ENCODE measurements at places on chromosomes 2 and 18.

GRCh38 chr2:174112073-174112472, 136.3 kb downstream of the OLA1 start:
- no peak for DNase-seq

GRCh38 chr2:161981679-161982250, 92.2 kb downstream of the DPP4 start:
- peak; percentile 87 for DNase-seq

DNA sequence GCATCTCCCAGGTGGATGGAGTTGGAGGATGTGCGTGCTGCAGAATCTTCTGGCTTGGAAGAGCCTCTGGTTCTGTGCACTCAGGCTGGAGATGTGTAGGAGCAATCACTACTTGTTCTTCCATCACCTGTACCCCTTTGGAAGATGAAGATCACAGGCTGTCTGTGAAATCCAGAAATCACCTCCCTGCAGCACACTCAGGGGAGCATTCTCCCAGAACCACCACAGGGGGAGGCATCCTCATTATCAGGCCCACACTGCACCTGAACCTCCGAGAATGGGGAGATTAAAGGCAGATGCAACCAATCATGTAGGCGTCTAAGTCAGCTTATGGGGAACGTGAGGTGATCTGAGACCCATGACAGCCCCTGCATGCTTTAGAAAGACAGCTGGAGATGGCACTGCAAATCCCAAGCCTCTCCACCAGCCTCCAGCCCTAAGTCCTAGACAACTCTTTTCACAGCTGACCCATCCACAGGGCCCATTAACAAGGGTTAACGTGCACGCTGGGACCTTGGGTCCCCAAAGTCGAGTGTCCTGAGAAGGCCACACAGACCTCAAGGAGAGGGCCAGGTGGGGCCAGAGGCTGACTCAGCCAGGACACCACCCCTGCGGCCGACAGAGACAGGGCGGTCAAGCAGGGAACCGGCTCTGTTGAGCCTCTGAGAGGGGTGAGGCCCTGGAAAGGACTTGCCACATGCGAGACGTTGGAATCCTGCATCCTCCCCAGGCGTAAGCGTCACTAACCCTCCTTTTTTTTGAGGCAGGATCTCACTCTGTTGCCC, 314.9 kb downstream of the EIPR1 start:
- DNase-seq = no peak

- DNase-seq = no peak
These were observed 90.7 kb upstream of the CTDP1 start for GRCh38 chr18:79588636-79589481.

DNA sequence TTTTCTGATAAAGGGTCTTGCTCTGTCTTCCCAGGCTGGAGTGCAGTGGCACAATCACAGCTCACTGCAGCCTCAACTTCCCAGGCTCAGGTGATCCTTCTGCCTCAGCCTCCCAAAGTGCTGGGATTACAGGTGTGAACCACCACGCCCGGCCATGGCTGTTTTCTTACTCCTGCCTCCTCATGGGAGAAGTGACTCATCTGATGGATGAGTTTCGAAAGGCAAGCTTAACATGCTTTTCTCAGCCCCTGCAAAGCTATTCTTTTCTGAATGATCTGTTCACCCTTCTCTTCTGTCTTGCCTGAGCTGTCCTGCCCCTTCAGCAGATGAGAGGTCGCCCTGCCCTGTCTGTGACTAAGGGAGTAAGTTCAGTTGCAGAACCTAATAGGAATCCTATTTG, 929 bp upstream of the CREG2 start:
- DNase-seq = no peak

- DNase-seq = no peak
These were observed 419 bp upstream of the GPR55 start for GRCh38 chr2:230925443-230925878.

DNA sequence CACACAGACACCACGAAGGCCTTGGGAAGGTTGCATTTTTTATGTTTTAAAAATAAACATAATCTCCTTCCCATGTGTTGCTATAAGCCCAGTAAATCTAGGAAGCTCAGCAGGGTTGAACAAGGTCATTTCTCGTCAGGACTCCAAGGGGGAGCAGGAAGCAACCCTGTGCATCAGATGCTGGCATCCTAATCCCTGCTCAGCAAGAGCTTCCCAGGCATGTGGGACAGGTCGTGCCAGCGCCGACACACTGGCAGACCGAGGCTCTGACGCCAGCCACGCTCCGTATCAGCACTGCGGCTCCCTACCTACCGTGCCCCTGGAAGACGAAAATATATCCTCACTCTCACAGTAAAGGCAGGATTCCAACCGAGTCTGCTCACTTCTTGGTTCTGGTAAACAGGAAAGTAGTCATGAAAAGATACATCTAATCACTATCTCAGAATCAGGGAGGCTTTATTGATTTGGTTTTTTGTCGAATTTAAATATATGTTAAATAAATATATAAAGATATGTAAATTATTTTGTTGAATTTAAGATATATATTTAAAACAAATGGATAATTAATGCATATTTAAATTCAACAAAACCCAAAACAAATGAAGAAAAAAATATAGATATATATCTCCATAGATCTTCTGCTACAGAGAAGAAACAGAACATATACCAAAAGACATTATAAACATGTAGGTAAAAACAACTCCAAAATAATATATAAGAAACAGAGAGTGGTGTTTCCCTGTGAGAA, 61.4 kb downstream of the TXNL1 start:
- DNase-seq = peak; percentile 75

DNA sequence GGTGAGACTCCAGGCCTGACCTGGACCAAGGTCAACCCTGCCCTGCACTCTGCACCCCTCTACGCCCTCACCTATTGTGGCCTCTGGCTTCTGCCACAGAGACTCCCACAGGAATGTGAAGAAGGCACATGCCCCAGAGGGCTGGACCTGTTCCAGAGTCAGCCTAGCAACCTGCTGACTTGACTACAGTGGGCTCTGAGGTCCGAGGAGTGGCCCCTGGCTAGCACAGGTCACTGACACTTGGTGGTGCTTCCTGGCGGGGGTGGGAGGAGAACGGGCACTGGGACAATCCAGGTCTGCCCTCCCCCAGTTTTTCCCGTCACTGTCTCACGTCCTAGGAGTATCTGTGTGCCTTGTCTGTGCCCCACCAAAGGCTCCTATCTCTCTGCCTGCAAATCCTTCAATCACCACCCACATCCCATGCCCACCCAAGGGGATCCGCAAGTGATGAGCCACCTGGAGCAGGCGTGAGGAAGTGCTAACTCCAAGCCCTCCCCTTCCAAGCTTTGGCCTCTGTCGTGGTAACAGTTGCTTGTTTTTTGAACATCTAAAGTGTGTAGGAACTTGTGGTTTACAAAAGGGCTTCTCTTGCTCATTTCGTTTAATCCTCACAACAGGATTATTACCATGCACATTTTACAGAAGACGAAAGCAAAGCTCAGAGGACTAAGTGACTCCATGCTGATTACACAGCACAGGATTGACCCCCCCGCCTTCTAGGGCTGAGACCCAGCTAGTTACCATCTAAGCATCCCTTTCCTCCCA, 86.2 kb downstream of the MCFD2 start:
- no peak for DNase-seq

GRCh38 chr2:99729104-99730025, 239.5 kb upstream of the REV1 start:
- DNase-seq = peak; percentile 57

- DNase-seq = no peak
These were observed 120.9 kb downstream of the MMADHC start for GRCh38 chr2:149466635-149467034.

GRCh38 chr2:148903294-148903693, 28.3 kb downstream of the KIF5C start:
- no peak for DNase-seq

DNA sequence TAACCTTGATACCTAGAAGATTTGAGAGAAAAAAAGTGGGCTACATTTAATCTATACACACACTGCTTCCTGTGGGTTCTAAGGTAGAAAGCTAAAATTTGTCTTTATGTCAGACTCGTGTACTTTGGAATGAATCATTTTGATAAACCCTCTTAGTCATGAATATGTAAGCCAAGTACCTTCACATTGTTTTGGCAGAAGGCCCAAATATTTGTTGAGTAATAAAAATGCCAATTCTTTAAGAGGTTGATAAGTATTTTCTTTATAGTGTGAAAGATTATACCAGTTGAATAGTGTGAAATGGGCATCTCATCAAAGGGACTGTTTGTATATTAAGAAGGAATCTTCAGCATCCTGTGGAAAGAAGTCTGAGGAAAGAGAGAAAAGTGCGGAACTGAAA, 1464.7 kb upstream of the ZEB2 start:
- no peak for DNase-seq

GRCh38 chr2:105791229-105791628, 46.5 kb downstream of the NCK2 start:
- DNase-seq = no peak

DNA sequence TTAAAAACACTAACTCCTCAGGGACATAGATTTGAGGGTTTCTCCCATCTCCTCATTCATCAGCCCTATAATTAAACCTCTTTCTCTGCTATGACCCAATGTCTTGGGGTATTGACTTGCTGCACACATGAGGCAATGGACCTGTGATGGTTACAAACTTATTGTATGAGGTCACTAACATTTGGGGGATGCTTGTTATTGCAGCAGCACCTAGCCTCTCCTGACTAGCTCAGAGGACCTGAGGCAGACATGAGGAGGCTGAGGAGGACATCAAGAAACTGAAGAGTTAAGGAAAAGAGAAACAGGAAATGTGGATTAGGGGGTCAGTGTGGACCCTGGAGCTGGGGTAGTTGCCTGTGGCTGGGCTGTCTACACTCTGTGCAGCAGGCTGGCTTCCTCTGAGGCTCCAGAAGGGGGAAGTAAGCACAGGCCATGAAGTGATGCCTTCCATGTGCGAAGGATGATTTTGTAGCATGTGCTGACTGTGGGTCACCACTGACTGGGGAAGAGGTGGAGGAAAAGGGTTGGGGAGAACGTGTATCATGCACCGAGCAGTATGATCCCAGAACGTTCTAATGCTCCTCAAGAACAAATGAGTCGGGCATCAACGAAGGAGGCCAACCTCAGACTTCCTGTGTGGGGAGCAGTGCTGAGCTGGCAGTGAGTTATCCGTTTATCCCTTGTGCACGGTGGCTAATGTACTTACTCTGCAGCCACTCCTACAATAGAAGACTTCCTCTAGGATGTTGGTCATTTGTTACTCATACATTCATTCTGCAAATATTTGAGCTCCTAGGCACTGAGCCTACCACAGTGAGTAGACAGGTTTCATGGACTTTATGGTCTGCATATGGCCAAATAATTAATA, 42.1 kb upstream of the RFX8 start:
- DNase-seq = no peak

GRCh38 chr2:164784376-164784775, 57.2 kb downstream of the COBLL1 start:
- DNase-seq = peak; percentile 50

DNA sequence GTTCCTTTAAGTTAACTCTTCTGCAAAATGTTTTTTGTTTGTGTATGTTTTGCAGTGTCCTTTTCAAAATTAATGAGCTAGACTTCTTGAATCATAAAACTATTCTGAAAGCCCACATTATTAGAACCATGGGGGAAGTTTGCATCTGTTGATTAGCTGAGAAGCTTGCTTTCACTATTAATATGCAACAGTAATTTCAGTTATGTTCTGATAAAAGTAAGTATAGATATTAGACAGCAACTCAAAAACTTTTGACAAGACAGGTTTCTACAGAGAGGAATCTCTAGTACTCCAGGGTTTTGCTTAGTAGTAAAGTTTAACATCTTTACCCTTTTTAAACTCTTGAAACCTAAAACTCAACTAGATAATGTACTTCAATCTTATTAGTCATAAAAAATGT, 147.8 kb downstream of the UBE2E3 start:
- DNase-seq = no peak

- DNase-seq = no peak
These were observed 578.6 kb upstream of the CHAC2 start for GRCh38 chr2:53188851-53189510.

DNA sequence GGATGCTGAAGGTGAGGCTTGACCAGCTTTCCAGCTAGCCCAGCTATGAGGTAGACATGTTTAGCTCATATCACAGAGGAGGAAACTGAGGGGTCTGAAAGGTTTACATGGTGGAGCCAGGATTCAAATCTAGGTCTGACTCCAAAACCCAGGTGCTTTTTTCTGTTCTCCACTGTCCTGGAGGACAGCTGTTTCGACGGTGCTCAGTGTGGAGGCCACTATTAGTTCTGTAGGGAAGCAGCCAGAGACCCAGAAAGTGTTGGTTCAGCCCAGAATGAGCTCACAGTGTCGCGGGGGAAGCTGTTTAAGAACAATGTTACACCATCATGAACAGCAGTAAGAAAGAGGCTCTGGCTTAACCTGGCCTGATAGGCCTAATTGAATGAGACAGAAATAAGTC, 11.1 kb downstream of the PROC start:
- no peak for DNase-seq

DNA sequence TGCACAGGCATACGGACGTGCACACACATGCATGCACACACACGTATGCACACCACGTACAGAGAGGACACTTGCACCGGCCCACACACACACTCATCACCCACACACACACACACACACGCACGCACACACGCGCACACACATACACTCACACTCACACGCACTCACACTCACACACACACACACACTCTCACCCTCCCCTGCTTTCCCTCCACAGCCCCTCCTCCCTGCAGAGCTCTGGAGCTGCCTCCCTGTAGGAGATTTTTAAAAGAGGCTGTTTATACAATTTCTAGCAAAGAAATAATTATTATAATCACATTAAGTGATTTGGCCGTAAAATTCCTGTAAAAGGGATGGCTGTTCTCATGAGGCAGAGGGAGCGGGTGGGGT, 36.5 kb upstream of the SNED1 start:
- DNase-seq = no peak

DNA sequence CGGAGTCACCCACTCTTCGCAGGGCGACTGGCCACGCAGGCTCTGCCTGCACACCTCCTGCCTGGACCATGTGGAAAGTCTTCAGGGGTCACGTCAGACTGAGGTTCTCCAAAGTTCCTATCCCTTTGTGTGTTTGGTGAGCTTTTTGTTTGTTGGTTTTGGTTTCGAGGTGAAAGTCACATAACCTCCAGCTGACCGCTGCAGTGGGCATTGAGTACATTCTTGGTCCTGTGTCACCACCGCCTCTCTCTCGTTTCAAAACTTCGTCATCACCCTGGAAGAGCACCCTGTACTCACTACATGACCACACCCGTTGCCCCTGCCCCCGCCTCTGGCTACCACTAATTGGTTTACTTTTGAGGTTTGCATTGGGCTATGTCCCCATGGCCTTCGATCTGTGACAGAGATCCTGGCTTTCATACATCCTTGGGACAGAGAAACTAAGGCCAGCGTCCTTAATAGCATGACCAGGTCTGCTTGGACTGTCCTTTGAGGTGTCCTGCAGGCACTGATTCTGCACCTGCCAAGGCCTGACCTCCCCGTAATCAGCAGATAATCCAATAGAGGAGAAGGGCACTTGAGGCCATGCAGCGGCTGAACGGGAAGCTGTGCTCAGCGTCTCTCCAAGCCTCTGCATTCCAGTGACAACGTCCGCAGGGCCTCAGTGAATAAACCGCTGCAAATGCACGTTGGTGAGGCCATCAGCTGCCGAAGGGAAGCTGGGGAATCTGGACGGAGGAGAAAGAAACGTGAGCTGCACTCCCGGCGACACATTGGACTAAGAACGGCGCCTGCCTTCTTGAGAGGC, 46.8 kb downstream of the SH3BP4 start:
- DNase-seq = no peak

Measured in NCI-H524 (cell line).